ENCODE measurements at places on chromosomes 3 and 15.

GRCh38 chr3:177932750-177933660, 603.2 kb upstream of the KCNMB2 start:
- DNase-seq = no peak

DNA sequence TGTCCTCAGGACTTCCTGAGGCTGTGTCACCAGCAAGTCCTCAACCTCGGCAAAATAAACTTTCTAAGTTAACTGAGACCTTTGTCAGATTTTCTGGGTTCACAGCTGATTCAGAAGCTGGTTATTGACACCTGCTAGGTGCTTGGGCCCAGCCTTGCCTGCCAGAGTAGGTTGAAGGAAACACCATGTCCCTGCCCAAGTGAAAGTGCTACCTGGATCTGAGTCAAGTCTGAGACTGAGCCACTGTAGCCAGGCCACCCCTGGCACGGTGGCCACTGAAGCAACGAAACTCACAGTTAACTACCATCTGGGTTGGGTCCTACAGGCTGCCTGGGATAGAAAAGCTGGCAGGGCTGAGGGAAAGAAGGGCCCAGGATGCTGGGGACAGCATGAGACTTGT, 8.2 kb downstream of the HYAL2 start:
- DNase-seq = no peak

DNA sequence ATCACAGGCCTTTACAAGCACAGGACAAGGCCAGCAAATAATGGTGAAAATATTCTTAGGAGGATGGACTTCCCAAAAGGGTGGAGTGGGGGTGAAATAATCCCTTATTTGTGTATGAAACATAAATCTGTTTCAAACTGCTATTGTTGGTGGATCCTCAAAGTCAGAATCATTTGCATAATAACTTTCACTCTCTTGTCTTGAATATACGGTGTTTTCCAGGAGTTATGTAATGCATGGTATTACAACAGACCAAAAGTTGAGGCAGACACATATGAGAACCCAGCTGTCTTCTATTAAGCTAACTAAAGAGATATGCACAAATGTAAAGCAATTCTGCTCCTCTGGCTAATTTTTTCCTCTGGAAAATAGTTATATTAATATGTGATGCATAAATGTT, 57.7 kb downstream of the PRTG start:
- DNase-seq = no peak

DNA sequence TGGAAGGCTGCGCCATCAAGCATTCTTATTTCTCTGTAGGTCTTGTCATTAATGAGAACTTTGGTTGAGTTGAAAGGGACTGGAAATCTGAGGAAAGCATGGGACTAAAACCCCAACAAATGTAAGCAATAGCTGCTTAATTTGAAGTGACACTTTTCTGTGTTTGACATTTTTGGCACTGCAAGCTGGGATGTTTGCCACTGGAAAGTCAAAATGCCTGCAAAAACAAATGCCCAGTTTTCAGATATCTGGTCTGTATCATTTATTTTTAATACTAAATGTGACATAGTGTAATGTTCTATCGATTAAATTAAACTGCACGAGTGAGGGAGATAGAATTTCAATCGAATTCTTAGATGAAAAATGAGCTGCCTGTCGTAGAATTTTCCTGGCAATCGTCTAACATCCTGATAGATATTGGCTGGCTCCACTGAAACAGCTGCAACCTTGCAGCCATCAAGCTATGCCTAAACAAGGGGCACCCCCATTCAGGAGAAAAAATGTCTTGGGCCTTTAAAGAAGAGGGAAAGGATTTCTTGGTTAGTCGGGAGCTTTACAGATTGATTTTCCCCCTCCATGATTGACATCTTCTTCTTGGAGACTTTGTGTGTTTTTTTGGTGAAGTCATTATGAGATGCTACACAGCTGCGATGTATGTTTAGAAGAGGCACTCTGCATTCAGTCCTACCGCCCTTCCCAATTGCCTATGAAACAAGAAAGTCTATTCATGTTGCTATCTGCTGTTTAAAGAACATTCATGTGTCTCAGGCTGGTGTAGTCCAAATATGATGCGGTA, 316.7 kb upstream of the TBL1XR1 start:
- no peak for DNase-seq

DNA sequence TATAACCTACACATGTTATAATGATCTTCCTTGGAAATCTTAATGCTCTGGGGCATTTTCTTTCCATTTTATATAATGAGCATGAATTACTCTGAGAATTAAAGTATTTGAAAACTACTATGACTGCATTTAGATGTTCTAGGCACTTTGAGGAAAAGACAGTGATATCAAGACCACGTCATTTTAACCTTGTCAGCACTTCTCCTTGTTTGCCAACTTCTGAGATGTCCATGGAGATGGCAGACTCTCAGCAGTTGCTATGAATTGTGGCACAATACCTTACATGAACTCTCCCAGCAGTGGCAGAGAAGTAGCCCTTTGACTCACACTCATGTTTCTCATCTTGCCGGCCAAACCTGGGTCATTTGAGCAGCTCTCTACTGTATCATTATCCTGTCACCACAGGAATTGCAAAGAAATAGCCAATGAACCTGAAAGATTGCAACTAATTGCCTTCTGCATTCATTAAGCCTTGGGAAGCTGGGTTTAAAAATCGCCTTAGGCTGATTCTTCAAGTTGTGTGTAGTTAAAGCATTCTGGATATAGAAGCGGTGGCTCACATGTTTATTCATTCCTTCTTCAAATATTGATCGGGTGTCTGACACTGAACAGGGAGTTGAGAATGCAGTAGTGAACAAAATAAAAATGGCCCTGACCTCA, 272.2 kb upstream of the CFAP20DC start:
- no peak for DNase-seq

DNA sequence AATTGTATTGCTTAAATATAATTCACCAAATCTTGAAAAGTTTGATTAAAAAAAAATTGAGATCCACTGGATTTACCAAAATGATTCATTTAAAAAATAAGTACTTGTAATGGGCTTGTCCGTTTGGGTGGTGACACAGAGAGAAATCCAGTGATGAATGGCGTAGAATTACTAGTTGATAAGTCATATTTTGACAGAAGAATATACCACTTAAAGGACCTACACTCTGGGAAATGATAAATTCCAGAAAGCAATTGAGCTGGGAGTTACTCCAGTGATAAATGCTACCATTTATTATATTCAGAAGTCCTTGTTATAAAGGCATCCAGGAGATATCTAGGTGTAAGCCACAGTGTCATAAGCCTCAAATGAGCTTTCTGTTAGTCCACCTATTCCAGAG, 141.8 kb upstream of the CFAP20DC start:
- DNase-seq = no peak
